ENCODE measurements at places on chromosomes 12 and 14. TPM values are rescaled to one million over a fixed set of nuclear protein-coding genes. Genes with fewer than 3 reads are reported as not detected.

DNA sequence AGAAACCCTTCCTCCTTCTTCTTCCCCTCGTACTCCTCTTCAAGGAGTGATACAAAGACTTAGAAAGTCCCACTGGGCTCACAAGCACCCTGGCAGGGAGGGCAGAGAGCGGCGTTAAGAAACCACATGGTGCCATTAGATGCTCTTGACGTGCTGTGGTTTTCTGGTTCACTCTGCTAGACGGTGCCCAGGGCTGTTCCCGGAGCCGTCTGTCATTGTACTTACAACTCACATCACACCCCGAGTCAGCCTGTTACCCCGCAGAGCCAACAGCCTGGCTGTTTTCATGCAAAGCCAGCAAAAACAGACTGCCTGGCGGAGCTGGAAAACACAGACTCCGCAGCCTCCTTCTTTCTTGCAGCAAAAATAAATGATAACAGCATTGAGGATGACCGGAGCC, 232.6 kb upstream of the TBX3 start:
- H3K4me1 ChIP-seq: peaks cover 93% of the 10 kb centered on the region
- peak overlapping the region; percentile 93 for H3K27ac ChIP-seq
- peak; percentile 45 for DNase-seq
- peak overlapping the region; percentile 55 for H3K4me3 ChIP-seq

DNA sequence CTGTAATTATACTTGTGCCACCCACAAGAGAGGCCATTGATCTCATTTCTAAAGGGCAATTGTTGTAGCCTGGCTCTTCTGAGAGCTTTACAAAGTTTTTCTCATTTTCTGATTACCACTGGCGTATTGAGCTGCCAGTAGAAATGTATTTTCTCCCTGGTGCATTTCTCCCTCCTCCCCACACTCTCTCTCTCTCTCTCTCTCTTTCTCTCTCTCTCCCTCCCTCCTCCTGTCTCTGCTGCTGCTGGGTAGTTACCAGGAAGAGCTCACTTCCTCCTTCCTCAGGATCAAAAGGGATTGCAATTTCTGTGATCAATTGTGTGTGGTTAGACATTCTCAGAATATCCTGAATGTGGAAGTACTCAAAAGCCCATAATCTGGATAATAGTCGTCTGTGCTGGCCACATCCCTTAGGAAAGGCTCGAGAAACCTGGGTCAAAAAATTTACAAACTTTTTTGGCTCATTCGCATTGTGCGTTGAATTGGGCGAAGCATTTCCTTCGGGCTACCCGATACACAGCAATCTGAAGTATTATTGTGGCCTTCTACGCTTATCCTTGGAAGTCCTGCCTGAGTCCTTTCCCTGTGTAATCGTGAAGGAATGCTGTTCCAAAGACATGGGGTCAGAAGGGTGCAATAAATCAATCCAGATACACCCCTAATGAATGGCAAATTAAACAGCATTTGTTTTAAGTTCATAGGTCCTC, 254.8 kb downstream of the MSRB3 start:
- peak overlapping the region; percentile 29 for H3K4me3 ChIP-seq
- H3K36me3 ChIP-seq: peaks cover 31% of the 10 kb centered on the region
- peaks cover 88% of the 10 kb centered on the region for H3K4me1 ChIP-seq
- peak overlapping the region; percentile 96 for H3K27ac ChIP-seq
- DNase-seq: peak; percentile 61
- H3K27me3 ChIP-seq: no peaks in the 10 kb centered on the region

GRCh38 chr14:38175658-38176057, 32.0 kb upstream of the SSTR1 start:
- H3K27me3 ChIP-seq: peaks cover 1% of the 10 kb centered on the region
- H3K4me1 ChIP-seq: peaks cover 10% of the 10 kb centered on the region
- DNase-seq: no peak
- H3K4me3 ChIP-seq: no peak overlapping the region
- H3K27ac ChIP-seq: no peak overlapping the region

DNA sequence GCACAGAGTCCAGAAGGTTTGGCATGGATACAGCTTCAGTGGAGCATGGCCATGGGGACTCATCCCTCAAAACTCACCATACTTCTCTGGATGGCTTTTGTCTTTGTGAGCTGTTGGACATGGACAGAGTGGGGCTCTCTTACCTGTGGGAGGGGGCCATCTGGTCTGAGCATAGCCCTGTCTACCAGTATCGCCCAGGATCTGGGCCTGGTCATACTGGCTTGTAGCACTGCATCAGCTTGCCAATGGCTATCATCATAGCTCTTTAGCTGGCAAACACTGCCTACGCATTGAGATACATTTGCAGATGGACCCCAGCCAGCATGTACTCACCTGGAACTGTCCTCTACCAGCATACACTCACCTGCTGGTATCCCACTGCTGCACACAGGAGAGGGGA, 975.2 kb upstream of the NOVA1 start:
- DNase-seq: no peak
- H3K36me3 ChIP-seq: no peaks in the 10 kb centered on the region
- peaks cover 2% of the 10 kb centered on the region for H3K27me3 ChIP-seq
- H3K4me1 ChIP-seq: no peaks in the 10 kb centered on the region

DNA sequence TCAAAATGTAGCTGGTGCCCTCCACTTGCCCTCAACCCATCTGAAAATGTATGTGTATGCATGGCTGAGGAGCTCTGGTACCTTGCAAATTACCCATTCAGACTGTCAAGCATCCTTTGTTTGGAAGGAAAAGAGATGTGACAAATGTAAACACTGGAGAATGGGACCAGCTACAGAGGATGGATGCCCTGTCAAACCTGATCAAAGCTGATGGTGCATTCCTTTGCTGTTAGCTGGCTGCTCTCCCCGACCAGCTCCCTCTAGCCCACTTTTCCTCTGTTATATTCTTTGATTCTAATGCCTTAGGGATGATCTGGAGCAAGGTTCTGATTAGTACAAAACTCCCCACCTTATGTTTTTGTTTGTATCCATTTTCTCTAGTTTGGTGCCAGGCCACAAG, 310.3 kb downstream of the C12orf75 start:
- peaks cover 17% of the 10 kb centered on the region for H3K4me1 ChIP-seq
- H3K27ac ChIP-seq: no peak overlapping the region
- H3K27me3 ChIP-seq: peaks cover 2% of the 10 kb centered on the region
- H3K36me3 ChIP-seq: peaks cover 14% of the 10 kb centered on the region

The PLA2G1B gene
- total RNA-seq: not detected

The LRFN5 gene
- total RNA-seq: not detected
